ENCODE measurements at places on chromosomes 4 and X.

DNA sequence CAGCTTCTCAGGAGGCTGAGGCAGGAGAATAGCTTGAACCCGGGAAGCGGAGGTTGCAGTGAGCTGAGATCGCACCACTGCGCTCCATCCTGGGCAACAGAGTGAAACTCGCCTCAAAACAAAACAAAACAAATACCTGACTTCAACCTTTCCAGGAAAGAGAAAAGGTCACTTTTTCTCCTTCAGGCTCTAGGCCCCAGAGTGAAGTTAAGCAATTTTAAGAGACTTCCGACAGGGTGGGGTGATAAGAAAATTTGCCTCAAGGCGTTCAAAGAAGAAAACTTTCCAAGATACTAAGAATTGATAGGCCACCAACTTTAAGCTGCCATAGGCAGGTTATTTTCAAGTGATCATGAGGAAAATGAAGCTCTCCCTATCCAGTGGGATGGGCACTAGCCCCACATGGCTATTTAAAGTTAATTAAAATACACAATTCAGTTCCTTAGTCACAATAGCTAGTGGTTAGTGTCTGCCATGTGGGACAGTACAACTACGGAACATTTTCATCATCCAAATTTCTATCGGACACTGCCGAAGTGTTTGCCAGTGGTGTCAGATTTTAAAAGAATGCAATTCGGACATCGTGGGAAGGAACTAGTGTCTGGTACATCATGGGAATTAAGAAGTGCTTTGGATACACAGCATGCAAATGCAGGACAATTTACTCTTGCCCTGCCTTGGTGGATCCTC, 33.0 kb downstream of the SMS start:
- DNase-seq = no peak

DNA sequence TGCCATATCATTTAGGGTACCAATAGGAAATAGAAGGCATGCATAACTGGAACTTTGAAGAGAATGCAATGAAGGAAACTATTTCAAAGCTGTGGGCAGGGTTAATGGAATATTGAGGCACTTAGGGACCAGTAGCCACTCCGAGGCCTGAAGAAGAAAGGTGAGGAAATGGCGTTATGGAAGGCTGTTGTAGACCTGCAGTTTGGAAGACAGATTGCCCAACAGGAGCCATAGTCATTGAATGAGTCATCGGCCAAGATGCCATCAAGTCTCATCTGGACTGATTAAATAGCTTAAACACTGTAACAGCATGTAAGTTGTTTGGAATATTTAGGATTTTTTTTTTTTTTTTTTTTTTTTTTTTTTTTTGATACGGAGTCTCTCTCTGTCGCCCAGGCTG, 11.6 kb downstream of the CXCL13 start:
- peak; percentile 56 for DNase-seq

DNA sequence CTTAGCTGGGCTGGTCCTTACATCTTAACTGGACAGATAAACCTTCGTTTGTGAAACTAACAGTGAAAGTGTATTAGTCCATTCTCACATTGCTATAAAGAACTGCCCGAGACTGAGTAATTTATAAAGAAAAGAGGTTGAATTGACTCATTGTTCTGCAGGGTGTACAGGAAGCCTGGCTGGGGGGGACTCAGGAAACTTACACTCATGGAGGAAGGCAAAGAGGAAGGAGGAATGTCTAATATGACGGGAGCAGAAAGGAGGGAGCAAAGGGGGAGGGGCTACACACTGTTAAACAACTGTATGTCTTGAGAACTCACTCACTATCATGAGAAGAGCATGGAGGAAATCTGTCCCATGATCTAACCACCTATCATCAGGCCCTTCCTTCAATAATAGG, 1566.5 kb upstream of the PCDH7 start:
- DNase-seq = no peak

DNA sequence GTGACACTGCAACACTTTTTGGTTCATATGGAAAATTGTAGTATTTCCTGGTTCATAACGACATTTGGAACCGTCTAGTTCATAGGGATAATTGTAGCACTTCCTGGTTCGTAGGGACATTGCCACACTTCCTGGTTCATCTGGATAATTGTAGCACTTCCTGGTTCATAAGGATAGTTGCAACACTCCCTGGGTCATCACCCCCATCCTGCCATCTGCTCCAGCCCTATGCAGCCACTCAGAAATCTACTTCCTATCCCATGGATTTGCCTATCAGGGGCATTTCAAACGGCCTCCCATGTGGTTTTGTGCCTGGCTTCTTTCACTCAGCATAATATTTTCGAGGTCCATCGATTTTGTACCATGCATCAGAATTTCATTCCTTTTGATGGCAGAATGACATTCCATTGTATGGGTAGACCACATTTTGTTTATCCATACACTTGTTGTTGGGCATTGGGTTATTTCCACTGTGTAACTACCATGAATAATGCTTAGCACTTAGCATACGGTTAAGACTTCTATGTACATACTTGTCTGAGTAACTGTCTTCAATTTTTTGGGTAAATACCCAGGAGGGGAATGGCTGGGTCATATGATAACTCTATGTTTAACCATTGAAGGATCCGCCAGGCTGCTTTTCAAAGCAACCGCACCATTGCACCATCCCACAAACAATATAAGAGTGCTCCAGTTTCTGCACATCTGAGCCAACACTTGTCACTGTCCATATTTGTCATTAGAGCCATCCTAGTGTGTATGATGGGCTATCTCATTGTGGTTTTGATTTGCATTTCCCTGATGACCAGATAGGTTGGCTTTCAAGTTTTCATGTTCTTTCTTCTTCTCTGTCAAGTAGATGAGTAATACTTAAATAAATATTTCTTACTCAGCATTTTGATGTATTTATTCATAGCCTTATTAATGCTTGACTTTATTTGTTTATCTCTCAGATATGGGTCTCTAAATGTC, 58.3 kb upstream of the CD99 start:
- no peak for DNase-seq

DNA sequence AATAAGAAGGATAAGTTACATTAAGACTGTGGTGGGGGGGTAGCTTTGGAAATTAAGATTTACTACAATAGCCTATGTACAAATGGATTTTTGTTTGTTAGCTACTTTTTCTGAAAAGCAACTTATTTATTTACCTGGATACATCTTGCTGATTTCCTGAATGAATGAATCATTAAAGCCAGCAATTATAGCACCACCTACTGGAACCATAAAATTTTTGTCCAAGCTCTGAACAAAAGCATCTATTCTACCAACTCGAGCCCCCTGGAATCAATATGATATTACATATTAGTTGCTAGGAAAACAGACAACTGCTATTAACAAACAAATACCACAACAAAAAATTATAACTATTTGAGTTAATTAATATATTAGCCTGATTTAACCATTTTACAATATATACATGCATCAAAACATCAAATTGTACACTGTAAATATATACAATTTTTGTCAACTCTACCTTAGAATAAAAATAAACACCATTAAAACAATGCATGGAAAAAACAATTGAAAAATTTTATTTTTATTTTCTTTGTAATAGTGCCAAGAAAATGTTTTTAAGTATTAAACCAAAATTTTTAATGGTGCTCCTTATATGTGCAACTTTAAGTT, 15.3 kb downstream of the SEPSECS start:
- DNase-seq = peak; percentile 53

- no peak for DNase-seq
Observed at GRCh38 chr4:144283526-144283925, 143.0 kb upstream of the GYPA start.

GRCh38 chr4:136863756-136864155, 668.5 kb downstream of the PCDH18 start:
- DNase-seq = peak; percentile 3

DNA sequence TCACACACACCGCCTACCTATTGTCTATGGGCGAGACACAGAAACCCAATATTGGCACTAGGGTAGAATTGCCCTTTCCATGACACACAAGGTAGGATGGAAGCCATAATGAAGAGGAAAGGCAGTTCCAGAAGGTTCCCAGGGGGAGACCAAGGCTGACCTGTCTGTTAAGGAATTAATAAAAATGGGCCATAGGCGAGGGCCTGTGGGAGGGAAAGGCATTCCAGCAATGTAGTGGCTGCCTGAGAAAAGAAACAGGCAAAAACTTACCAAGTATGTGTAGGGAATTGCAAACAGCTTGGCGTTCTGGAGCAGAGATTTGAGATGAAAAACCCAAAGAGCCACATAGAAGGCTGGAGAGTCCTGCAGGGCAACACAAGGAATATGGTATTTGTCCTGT, 19.1 kb downstream of the MAGED2 start:
- no peak for DNase-seq

DNA sequence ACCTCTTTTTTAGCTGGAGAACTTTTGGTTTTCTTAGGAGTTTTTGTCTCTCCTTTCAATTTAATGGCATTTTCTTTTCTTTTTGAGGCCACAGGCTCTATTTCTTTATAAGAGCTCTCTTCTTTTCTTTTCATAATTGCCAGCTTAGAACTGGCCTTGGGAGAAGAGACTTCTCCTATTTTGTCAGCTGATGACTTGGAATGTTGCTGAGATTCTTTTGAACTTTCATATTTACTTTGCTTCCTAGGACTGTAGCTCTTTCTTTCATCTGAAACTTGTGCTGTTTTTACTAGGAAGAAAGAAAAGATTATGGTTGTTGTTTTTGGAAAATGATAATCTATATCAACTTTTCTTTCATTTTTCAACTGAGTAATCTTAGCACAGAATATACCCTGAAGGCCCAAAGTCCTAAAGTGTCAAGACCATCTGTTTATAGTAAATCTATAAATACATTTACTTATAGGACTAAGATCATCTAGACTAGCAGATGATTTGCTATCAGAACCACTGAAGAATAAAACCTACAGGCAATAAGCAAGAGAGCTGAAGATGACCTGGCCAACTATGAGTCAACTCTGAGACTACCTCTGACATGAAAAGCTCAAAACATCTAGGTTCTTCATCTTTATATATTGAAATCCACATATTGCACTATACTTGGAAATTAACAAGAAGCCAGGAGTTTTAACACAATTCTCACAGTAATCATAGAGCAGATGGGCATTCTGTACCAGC, 45.6 kb downstream of the RFC1 start:
- DNase-seq = peak; percentile 39

DNA sequence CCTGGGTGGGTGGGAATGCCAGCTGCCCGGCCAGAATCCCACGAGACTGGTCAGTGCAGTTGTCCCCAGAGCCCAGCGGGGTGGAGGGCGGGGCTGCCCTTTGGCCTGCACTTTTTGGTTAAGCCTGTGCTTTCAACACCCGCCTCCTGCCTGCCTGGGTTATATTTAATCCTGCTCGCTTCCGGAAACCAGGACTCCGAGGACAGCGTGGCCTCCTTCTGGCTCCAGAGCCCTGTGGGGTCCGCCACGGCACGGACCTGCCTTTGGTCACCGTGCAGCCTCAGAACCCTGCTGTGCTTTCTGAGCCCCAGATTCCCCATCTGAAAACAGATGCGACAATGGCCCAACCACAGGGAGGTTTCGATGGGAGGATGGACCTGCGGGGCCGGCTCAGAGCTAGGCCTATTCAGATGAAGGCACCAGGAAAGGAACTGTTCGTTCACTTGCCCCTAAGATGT, 29.4 kb upstream of the KIAA0232 start:
- DNase-seq = no peak
